Esophagus squamous epithelium (tissue), 5 donors: ENCODE measurements at places on chromosomes 3 and 15.

- DNase-seq: no peak
These were observed 462.4 kb upstream of the THBS1 start for GRCh38 chr15:39118510-39118909.

GRCh38 chr3:13210221-13210975 lies 137.2 kb upstream of the IQSEC1 start:
- no peak for DNase-seq

- no peak for DNase-seq
These were observed 676.0 kb downstream of the GRM7 start for GRCh38 chr3:7536921-7537320.

GRCh38 chr3:182760576-182761164 lies 32.6 kb upstream of the ATP11B start:
- no peak for DNase-seq

GRCh38 chr3:23112491-23112890 lies 90.6 kb upstream of the UBE2E2 start:
- DNase-seq: no peak

DNA sequence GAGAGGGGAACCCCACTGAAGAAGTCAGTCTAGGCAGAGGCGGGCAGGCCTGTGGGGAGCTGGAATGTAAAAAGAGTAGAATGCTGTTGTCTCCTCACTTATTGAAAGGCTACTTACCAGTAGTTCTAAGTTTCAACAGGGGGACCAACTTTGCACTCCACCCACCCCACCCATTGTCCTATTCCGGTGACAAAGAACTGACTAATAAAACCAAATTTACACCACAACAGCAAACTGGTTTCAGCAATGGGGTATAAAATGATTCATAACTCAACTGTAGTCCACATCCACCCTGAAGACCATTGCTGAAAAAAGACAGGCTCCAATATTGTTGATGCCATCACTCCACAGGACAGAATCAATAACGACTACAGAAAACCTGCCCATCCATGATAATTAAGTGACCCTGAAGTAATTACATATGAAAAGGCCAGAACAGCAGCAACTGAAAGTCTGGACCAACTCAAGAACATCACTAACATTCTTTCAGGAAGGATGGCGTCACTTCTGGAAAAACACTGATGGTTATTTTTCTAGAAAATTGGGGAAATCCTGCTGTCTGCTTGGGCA lies 80.2 kb downstream of the ABI3BP start:
- no peak for DNase-seq

GRCh38 chr3:187767266-187768012 lies 22.2 kb upstream of the BCL6 start:
- no peak for DNase-seq

GRCh38 chr3:136632625-136633081 lies 119.5 kb downstream of the STAG1 start:
- DNase-seq: no peak

- DNase-seq: no peak
These were observed 224.0 kb downstream of the GREM1 start for GRCh38 chr15:32941823-32942222.

DNA sequence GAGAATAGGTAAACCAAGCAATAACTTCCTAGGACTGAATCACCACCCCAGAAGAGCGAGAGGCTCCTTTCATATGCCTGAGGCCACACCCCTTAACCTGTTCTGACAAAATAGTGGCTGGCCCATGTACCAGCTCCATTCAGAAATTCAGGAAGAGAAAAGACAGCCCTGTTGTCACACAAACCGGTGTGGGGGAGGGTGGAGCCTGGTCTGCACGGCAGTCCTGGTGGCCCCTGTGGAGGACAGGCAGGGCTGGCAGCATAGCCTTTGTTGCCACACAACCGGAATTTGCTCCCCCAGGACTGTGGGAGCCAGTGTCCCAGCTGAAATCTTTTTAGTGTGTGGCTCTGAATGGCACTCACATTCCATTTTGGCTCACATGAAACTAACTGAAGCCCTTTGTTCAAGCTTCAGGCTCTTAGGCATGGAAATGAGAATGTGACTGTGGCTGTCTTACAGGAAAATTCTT lies 23.8 kb downstream of the RLBP1 start:
- no peak for DNase-seq
